ENCODE measurements at places on chromosomes 7 and 10.

GRCh38 chr7:76071316-76072242 is 23.7 kb downstream of the MDH2 start:
- DNase-seq = no peak

- no peak for DNase-seq
These were observed 185.3 kb upstream of the PCLO start for GRCh38 chr7:83347945-83348444.

- no peak for DNase-seq
These were observed 41.7 kb upstream of the UBE3C start for GRCh38 chr7:157097056-157097329.

- no peak for DNase-seq
These were observed 73.9 kb upstream of the GDF10 start for GRCh38 chr10:47225928-47226645.

DNA sequence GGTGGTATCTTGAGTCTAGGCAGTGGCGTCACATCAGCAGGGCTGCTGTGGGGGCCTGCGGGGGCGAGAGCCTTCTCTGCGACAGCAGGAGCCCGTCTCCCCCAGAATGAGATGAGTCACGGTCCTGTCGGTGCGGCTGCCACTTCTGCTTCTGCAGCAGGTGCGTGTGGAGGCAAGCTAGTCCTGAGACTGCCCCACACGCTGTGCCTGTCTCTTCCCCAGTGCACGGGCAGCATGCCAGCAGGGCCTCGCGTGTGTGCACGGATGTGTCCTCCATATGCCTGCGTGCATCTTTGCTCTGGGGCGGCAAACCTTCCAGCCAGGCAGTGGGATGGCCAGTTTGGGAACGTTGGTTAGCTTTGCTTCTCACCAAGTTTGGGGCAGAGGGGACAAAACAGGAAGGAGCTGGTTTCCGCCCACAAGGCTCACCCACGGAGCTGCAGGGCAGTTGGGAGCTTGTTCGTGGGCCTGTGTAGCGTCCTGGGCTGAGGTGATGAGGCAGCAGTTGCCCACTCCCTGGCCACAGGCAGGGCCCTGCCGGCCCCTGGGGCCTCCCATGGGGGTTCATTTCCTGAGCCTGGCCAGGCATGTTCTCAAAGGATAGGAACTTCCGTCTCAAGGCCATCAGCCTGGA is 60.8 kb upstream of the PPIF start:
- DNase-seq = no peak

DNA sequence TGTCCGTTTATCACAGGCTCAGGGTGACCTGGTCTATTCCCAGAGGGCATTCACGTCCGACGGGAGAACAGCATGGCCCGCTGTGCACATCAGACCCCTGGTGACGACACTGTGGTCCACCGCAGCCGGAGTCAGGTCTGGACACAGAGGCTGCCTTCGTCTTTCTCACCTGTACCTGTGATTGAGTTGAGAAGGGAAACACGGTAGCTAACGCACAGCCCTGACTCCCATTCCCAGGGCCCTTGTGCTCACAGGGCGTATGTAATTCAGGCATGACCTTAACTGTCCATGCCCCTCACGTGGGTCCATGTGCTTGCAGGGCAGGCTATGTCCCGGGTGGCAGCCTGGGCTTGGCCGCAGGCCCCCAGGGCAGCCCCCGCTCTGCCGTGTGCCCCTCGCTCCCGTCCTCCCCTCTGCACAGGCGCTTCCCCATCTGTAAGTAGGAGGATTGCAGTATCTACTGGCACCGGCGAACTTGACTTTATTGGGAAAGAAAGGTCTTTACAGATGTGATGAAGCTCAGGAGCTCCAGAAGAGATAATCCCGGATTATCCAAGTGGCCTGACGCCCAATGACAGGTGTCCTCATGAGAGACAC is 221.3 kb upstream of the TCERG1L start:
- no peak for DNase-seq

Data from NCI-H187 (cell line).